ENCODE measurements at places on chromosomes 4 and X. TPM values are rescaled to one million over a fixed set of nuclear protein-coding genes. Genes with fewer than 3 reads are reported as not detected.

DNA sequence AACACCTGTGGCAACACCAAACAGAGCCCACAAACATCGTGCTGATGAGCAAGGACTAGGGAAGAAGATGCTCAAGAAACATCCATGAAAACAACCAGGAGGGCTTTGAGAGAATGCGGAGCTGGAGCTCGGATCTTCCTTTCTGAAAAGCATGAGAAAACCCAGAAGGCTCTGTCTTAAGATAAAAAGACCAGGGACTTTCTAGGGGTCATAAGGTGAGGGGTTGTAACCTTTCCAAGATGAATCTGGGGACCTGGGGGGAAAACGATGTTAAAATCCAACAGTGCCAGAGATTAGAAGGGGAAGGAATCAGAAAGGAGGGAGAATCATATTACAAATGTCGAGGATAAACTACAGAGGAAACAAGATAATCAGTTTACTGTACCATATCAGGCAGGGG is 10.1 kb downstream of the GK2 start:
- no peak overlapping the region for H3K27ac ChIP-seq
- DNase-seq: no peak
- no peak overlapping the region for H3K4me3 ChIP-seq
- no peaks in the 10 kb centered on the region for H3K4me1 ChIP-seq
- H3K27me3 ChIP-seq: no peaks in the 10 kb centered on the region
- no peaks in the 10 kb centered on the region for H3K36me3 ChIP-seq

DNA sequence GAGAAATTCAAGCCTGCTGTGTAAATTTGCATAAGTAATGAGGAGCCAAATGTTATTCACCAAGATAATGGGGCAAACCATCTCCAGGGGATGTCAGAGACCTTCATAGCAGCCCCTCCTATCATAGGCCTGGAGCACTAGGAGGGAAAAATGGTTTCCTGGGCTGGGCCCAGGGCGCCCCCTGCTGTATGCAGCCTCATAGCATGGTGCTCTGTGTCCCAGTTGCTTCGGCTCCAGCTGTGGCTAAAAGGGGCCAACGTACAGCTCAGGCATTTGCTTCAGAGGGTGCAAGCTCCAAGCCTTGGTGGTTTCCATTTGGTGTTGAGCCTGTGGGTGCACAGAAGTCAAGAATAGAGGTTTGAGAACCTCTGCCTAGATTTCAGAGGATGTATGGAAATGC is 859.3 kb downstream of the RPA4 start:
- no peaks in the 10 kb centered on the region for H3K4me1 ChIP-seq
- H3K36me3 ChIP-seq: no peaks in the 10 kb centered on the region
- DNase-seq: no peak
- H3K27ac ChIP-seq: no peak overlapping the region
- no peak overlapping the region for H3K4me3 ChIP-seq

Gene RENBP
- 4.9 TPM for total RNA-seq

Gene CNGA1
- 4.8 TPM for total RNA-seq

GRCh38 chr4:144318797-144319196 is 178.3 kb upstream of the GYPA start:
- no peak for DNase-seq
- no peaks in the 10 kb centered on the region for H3K4me1 ChIP-seq
- no peak overlapping the region for H3K27ac ChIP-seq
- H3K36me3 ChIP-seq: no peaks in the 10 kb centered on the region
- H3K27me3 ChIP-seq: no peaks in the 10 kb centered on the region

Gene USP46
- 20.1 TPM for total RNA-seq
